ENCODE measurements at places on chromosomes 7 and 10.

GRCh38 chr7:17063045-17063383 lies 181.2 kb upstream of the AGR3 start:
- DNase-seq = no peak

DNA sequence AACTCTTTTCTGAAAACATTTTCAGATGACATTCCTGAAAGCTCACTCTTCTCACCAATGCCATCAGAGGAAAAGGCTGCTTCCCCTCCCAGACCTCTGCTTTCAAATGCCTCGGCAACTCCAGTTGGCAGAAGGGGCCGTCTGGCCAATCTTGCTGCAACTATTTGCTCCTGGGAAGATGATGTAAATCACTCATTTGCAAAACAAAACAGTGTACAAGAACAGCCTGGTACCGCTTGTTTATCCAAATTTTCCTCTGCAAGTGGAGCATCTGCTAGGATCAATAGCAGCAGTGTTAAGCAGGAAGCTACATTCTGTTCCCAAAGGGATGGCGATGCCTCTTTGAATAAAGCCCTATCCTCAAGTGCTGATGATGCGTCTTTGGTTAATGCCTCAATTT lies 16.5 kb downstream of the ANLN start:
- no peak for DNase-seq

- no peak for DNase-seq
Measured at GRCh38 chr7:24601600-24601999, 28.3 kb downstream of the PALS2 start.

DNA sequence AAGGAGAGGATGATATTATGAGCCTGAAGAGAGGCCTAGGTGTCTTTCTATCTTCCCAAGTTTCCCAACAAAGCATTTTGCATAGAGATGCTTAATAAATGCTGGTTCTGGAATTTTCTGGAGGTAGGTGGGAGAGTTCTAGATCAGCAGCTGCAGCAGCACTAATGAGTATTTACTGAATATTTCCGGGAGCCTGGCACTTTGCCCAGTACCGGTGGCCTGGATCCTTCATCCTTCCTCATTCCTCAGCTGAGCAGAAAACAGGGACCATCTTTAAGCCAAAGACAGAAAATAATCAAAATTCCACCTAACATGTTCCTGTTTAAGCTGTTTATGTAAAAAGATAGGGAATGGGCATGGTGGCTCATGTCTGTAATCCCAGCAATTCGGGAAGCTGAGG lies 813.2 kb upstream of the AUTS2 start:
- DNase-seq = no peak

GRCh38 chr10:24569330-24569796 lies 154.3 kb downstream of the ARHGAP21 start:
- DNase-seq = no peak

Data from SJSA1 (cell line).